ENCODE measurements at places on chromosomes 2 and 18.

DNA sequence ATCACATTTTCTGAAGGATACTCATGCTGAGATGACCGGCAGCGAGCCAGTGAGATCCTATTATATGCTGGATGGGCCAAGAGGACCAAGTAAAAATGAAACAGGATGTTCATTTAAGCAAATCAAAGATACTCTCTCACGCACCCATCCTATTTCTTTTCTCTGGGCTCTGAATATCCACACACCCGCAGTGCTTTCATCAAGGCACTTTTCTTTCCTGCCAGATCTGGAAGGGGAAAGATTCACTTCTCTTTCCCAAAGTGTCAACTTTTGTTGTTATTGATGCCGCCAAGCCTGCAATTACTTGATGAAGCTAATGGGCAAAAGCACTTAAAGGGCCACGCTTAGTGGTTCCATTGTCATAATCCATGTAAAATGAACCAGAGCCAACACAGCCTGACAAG is 191.9 kb upstream of the CHAC2 start:
- no peak for DNase-seq

- DNase-seq: no peak
Measured at GRCh38 chr2:66984864-66985263, 412.3 kb upstream of the ETAA1 start.

DNA sequence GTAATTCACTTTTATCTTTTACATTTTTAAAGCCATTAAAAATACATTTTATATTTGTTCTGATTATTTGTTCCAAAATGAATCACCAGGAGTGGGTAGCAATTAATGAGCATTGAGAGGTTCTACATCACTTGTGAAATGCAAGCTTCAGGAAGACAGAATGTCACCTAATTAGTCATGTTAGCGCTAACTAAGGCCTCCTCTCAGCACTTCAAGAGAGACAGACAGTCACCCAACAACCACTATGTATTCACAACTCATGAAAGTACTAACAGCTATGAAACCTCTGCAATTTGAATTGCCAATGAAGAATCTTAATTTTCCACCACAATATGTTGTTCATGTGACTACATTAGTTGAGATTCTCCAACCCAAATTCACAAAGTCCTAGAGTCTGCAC is 611.0 kb downstream of the KCNJ3 start:
- DNase-seq: no peak

- DNase-seq: no peak
Measured at GRCh38 chr2:176117162-176117822, 714 bp downstream of the HOXD10 start.

DNA sequence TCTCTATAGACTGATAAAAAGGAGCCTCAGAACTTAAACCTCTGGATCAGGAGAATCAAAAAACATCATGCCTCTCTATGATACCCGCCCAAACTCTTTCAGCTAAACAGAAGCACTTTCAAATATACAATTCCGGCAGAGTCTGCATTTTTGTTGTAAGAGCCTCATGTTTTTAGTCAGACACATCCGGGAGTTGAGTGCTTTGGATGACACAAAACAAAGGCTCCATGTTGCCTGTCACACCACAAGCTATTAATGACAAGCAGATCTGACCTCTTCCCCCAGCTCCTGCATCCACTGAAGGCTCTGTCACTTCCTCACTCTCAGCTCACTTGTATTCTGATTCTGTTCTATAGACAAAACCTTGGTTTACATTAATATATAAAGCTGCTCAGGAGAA is 33.2 kb downstream of the SLC38A11 start:
- DNase-seq: no peak

All from activated CD8-positive, alpha-beta memory T cell treated with anti-CD3 and anti-CD28 coated beads for 48 hours (primary cell).